ENCODE measurements at places on chromosomes 16 and 17. TPM values are rescaled to one million over a fixed set of nuclear protein-coding genes. Genes with fewer than 3 reads are reported as not detected.

Gene IKZF3
- total RNA-seq: 1.7 TPM

Gene NHERF2
- total RNA-seq: 110 TPM

Gene FMNL1
- 24.0 TPM for total RNA-seq

Gene ITGAL
- total RNA-seq: 13.8 TPM

Gene TP53TG3B
- not detected for total RNA-seq

Gene CES1
- total RNA-seq: 37.3 TPM

Gene GAS2L2
- total RNA-seq: not detected

Gene SPATA32
- not detected for total RNA-seq

Gene PRDM7
- total RNA-seq: not detected

Gene G6PC1
- not detected for total RNA-seq

Gene NPW
- 1.2 TPM for total RNA-seq

Gene MYH13
- total RNA-seq: not detected

Gene RPL19
- total RNA-seq: 1,206 TPM

Gene DHX8
- total RNA-seq: 42.7 TPM

Gene ICAM2
- 24.9 TPM for total RNA-seq

Gene MYO15A
- total RNA-seq: 3.1 TPM

Gene ZSCAN10
- total RNA-seq: not detected

Gene CCDC154
- total RNA-seq: 2.0 TPM

Gene METTL26
- 64.8 TPM for total RNA-seq

Gene MCRIP1
- 105 TPM for total RNA-seq

Gene CDC42EP4
- total RNA-seq: 73.7 TPM

Gene NDE1
- 42.8 TPM for total RNA-seq

Gene CES5A
- total RNA-seq: not detected

Gene SMIM5
- total RNA-seq: 0.23 TPM

Gene RBFOX1
- not detected for total RNA-seq

Gene TEX2
- total RNA-seq: 26.6 TPM

Gene MPV17L
- total RNA-seq: 2.4 TPM

Gene TBC1D3K
- total RNA-seq: not detected

Gene BAIAP3
- total RNA-seq: 3.1 TPM

Gene CCL7
- total RNA-seq: not detected

Gene KRTAP4-9
- not detected for total RNA-seq

Gene ANKS4B
- total RNA-seq: not detected

Gene OR1F1
- not detected for total RNA-seq

Gene MMD
- 9.4 TPM for total RNA-seq

Gene CCDC144A
- 18.6 TPM for total RNA-seq

Gene EVI2A
- total RNA-seq: 9.2 TPM

Gene CXCL16
- 35.9 TPM for total RNA-seq

Gene CX3CL1
- total RNA-seq: 45.5 TPM

Gene ZG16
- total RNA-seq: not detected

Gene ZCCHC14
- total RNA-seq: 42.5 TPM

Gene BIRC5
- 2.8 TPM for total RNA-seq

Gene MYL4
- 0.96 TPM for total RNA-seq

Gene WNT9B
- 0.84 TPM for total RNA-seq

Gene PIRT
- 0.18 TPM for total RNA-seq

Gene SCGB1C2
- not detected for total RNA-seq

Gene SMTNL2
- total RNA-seq: 0.49 TPM
